ENCODE measurements at places on chromosomes 16 and 17. TPM values are rescaled to one million over a fixed set of nuclear protein-coding genes. Genes with fewer than 3 reads are reported as not detected.

- peak; percentile 48 for DNase-seq
Measured at GRCh38 chr16:4852221-4852872, 5.1 kb downstream of the UBN1 start.

DNA sequence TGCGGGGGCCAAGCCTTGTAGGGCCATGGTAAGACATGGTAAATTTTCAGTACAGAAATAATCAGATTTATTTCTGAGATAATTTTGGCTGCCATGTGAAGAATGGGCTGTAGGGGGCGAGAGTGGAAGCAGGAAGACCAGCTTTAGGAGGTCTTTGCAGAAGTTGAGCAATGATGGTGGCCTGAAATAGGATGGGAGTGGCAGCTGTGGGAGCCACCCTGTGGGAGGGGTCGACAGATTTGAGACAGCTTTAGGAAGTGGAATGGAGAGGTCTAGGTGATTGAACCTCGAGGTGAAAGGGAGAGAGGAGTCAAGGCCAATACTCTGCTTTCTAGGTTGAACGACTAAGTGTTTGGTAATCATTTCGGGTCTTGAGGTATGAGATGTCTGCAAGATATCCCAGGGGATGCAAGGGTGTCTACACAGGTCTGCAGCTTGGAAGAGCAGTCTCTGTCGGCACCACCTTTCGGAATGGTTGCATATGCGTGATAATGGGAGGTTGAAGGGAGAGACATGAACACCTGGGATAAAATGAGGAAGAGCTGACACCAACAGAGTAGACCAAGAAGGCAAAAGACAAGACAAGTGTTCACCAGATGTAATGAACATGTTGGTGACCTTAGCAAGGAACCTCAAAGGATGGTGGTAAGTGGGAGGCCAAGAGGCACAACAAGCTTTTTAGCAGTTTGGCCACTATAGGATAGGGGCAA is 4.2 kb upstream of the ATXN7L3 start:
- no peak for DNase-seq

DNA sequence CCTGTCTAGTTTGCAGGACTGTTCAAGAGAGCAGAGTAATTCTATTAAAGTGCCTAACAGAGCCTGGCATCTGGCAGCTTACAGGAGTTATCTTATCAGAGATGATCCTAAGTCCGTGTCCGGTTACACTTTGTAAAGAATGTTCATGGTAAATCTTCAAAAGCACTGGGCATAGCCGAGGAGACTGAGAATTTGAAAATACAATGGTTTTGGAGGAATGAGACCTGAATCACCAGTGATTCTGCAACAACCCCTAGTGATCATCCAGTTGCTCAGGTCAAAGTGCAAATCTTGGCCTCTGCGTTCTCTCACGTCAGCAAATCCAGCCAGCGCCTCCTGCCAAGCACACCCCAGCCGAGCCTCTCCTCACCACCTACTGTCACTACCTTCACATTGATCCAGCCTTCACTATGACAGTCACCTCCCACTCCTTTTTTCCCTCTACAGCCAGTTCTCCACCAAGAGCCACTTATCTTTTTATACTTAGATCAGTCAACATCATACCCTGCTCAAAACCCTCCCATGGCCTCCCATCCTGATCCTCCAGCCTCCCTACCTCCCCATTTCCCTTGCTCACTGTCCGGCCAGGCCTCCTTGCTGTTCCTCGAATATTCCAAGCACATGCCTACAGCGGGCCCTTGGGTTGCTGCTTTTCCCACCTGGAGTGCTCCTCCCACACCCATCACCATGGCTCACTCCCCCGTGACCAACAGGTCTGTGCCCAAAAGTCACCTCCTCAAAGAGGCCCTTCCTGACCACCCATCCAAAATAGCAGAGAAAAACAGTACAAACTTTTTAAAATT is 57.4 kb upstream of the ERN1 start:
- no peak for DNase-seq

- no peak for DNase-seq
Measured at GRCh38 chr16:4862639-4863038, 15.4 kb downstream of the UBN1 start.

- DNase-seq, result peak; percentile 21
Measured at GRCh38 chr17:42101513-42102292, 3.4 kb upstream of the ZNF385C start.

GRCh38 chr16:13938480-13938879 is 18.5 kb downstream of the ERCC4 start:
- no peak for DNase-seq

GRCh38 chr17:8896087-8896486 is 28.6 kb upstream of the PIK3R6 start:
- no peak for DNase-seq

The PRKCB gene
- total RNA-seq, result not detected

DNA sequence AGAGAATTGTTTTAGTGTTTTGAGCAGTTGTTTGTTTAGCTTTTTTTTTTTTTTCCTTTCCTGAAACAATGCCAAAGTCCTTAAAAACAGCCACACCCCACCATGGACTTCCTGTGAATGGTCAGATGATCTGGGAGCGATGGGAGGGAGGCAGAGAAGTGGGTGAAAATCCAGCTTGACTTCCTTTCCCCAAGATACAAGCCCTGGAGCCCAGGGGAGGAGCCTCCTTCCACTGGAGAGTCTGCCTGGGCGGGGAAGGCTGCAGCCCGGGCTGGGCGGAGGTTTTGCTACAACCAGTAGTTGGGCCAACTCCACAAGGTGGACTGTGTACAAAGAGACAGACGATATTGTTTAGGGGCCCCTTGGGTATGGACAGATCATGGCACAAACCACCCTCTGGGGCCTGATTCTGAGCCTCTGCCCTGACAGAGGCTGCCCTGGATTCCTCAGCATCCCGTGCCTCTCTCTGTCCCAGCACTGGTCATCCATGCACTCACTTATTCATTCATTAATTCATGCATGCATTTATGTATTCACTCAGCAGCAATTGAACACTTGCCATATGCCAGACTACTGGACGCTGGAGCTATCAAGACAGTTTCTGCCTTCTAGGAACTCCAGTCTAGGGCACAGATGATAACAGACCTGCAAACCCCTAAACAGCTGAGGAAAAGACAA is 29.8 kb downstream of the WSB1 start:
- peak; percentile 39 for DNase-seq

DNA sequence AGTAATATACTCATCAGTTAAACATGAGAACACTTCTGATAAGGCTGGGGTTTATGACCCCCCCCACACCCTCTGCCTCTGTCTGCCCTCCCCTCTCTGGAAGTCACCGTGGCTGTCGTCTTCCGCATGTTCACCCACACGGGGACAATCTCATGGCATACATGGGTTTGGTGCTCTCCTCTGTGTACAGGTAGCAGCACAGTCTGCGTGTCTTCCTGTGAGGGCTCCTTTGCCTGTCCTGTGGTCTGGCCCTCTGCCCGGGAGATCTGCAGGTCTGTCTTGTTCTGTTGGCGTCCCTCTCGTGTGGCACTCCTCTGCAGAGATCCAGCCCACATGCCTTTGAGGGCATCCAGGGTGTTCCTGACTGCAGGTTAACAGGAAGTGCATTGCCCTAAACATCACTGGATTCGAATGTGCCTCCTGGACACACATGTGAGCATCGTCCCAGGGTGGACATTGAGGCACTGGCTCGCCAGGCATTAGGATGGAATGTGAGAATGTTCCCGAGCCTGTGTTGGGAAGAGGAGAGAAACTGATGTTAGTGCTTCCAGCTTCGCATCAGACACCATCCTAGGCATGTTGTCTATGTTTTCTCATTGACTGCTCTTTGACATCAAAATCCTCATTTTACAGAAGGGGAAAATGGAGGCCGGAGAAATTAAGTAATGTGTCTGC is 54.5 kb downstream of the NKD1 start:
- peak; percentile 52 for DNase-seq

DNA sequence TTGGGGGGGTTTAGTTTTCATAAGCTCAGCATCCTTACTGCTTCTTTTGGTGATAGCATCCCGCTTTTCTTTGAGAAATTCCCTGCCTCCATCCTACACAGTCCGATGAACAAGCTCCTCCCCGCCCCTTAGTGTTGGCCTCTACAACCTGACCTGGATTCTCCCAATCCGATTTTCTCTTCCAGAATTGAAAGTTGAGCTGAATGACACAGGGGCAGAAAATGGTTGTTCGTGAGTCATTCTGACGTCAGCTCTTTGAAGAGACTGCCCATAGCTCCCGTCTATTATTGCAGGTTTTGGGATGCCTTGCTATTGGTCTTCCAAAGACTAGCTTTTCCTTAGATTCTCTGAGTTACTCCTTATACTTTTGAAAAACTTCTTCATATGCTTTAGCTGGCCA is 279.7 kb downstream of the SLC39A11 start:
- peak; percentile 14 for DNase-seq

GRCh38 chr16:11396241-11397048 is 51.2 kb downstream of the RMI2 start:
- peak; percentile 39 for DNase-seq

DNA sequence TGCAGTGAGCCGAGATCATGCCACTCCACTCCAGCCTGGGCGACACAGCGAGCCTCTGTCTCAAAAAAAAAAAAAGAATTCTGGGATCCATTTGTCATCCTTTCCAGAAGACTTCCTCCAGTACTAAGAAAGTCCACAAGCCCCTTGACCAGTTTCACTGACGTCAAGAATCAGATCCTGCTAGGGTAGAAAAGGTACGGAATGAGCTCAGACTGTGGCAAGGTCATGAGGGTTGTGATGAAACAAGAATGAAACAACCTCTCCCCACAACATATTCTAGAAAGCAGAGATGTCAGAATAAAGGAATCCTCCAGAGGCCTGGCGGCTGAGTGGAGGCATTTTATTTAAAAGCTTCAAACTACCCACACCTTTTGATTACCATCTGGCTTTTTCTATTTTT is 29.9 kb downstream of the TRAF4 start:
- peak; percentile 14 for DNase-seq

Data from mammary epithelial cell (primary cell).